ENCODE measurements at places on chromosomes 3 and 15.

DNA sequence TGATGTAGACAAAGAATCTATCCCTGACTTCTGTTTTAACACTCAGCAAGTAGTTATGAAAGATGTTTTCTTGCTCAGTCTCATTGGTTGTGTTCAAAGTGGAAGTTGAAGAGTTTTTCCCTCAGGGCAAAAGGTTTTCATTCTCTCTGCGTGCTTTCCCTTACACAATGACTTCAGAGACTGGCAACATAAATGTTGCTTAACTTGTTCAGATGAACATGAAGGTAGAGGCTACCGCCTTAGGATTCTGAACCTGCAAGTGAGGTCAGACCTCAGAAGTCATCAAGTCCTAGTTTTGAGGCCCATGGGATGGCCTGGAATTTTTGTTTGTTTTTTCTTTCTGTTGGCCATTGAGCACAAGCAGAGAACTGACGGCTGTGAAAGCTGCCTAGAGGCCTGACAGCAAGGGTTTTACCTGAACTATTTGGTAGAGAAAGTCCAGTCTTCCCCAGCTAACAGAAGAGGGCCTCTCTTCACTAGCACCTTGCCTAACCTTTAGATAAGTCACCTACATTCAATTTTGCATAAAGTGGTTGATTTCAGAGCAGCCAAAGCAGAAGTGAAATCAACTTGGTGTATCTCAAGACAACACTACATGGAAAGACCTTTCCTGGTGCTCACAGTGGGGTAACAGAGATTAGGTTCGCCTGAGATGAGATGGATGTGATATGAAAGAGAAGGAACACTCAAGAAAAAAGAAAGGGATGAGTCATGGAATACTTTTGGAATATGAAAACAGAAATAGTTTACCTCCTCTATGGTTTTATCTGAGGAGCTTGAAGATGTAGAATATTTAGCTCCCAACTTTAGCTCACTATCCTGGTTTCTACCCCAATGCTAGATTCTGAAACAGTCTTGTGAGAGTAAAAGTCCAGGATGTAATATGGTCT is 53.6 kb upstream of the AP4E1 start:
- no peak for DNase-seq

GRCh38 chr15:87349181-87349580 is 907.4 kb downstream of the NTRK3 start:
- DNase-seq: no peak

DNA sequence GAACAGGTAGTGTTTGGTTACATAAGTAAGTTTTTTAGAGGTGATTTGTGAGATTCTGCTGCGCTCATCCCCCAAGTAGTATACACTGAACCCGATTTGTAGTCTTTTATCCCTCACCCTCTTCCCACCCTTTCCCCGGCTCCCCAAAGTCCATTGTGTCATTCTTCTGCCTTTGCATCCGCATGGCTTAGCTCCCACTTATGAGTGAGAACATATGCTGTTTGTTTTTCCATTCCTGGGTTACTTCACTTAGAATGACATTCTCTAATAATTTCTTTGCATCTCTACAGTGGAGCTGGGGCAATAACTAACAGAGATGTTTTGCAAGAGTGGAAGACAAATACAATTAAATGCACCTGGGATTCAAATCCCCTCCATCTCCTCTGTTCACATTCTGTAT is 93.2 kb downstream of the TP63 start:
- DNase-seq: no peak

- DNase-seq: no peak
Measured at GRCh38 chr3:115428841-115429240, 194.5 kb upstream of the GAP43 start.

DNA sequence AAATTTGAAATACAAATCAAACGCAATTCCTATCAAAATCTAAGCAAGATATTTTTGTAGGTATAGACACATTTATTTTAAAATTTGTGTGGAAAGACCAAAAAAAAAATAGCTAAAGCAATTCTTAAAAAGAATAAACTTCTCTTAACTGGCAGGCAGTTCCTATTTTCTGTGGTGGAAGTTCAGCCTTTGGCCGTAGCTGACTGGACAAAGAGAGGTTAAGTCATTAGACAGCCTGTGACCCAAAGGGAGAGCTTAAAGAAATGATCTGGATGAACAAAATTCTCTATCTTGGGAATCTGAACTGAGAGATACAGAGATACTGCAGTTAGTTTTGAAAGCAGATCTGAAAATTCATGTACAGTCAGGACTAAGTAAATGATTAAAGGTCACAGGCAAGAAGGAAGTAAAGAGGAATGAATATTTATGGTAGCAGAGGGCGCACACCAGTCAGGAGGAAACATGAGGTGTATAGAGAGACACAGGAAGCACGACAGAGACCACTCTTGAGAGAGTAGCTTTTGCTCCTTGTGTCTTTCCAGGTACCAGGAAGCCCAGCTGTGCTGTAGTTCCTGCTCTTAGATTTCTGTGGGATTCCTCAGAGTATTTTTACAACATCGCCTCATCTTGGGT is 57.5 kb downstream of the TPRG1 start:
- no peak for DNase-seq

DNA sequence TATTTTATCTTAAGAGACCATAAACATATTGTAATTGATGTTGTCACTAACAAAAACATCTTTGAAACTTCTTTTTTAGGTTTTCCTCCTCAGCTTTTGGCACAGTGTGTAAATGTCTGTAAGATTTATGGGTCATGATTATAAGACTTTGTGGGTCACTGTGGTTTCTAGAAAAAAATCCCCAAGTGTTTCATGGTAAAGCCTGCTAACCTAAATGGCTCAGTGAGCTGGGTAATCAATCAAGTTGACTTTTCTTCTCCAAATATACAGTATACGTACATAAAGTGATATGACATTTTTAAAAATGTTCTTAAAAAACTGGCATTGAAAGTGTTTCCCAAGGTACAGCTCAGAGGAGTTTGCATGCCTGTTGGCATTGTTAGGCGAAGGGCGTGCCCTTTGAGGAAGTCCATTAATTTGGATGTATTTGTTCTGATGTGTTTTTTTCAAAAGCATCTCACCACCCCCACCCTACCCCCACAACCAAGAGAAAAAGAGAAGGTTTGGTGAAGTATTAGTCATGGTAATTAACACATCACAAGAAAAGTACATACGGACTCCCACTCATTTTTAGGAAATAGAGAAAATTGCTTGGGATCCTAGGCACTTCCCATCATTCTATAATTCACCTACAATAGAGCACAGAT is 385.4 kb upstream of the LRRC3B start:
- no peak for DNase-seq

DNA sequence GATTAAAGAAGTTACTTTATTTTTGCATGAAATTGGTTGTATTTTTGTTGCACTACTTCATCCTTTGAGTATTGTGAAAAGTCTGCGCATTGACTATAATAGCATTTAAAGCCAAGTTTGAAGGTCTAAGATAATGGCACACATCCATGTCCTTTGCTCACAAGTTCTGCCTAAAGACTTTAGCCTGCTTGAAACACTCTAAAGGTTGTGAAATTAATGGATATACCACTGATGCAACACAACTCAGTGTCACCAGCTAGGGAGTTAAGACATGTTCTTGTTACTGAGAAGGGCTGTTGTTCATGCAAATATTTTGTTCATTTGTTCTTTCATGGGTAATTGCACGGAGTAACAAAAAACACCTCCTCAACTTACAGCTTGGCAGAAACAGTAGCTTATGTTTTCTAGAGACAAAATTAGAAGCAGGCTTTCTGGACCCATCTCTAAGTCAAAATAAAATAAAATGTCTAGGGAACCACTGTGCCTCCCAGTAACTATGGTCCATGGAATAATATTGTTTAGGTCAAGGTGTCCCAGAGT is 83.9 kb downstream of the PPARG start:
- DNase-seq: no peak

- DNase-seq: no peak
Measured at GRCh38 chr3:1381647-1382036, 288.8 kb downstream of the CNTN6 start.

DNA sequence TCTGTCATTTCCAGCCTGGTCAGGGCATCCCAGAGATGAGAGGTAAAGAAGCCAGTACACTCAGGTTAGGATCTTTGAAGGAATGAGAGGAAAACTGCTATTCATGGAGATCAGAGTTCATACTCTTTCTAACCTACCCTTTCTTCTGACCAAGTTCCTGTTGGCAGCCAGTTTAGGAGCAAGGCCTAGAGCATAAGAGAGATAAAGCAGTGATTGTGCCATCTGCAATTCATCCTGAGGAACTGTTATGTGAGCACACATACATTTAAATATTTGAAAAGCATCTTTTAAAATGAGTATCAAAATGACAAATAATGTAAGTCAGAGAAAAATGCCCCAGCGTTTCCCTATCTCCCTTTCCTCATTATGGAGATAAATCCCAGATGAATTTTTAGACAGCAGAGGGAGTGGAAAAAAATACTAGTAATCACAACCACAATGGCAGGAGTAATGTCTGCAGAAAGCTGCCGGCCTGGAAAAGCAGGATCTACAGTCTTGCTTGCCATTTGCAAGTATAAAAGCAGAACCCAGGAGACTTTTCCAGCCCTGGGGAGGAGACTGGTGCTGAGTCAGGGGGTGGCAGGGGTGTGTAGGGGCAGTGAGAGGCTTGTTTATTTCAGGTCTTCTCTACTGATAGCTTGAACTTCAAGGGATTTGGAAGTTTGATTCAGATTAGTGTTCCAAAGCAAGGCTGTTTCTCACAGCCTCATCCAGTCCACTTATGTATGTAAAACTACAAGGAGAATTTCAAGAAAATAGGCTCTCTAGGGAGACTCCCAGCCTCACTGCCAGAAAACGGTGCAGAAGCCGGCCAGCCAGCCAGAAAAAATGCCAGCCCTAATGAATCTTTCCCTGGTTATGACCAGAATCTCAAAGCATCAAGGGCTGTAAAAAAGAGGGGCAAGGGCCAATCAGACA is 1052.4 kb downstream of the TUSC7 start:
- no peak for DNase-seq

GRCh38 chr15:63582718-63583426 is 14.3 kb upstream of the FBXL22 start:
- DNase-seq: no peak

GRCh38 chr3:168884353-168884903 is 779.1 kb downstream of the MECOM start:
- DNase-seq: no peak

- DNase-seq: no peak
Measured at GRCh38 chr15:92614791-92615785, 40.5 kb downstream of the FAM174B start.

DNA sequence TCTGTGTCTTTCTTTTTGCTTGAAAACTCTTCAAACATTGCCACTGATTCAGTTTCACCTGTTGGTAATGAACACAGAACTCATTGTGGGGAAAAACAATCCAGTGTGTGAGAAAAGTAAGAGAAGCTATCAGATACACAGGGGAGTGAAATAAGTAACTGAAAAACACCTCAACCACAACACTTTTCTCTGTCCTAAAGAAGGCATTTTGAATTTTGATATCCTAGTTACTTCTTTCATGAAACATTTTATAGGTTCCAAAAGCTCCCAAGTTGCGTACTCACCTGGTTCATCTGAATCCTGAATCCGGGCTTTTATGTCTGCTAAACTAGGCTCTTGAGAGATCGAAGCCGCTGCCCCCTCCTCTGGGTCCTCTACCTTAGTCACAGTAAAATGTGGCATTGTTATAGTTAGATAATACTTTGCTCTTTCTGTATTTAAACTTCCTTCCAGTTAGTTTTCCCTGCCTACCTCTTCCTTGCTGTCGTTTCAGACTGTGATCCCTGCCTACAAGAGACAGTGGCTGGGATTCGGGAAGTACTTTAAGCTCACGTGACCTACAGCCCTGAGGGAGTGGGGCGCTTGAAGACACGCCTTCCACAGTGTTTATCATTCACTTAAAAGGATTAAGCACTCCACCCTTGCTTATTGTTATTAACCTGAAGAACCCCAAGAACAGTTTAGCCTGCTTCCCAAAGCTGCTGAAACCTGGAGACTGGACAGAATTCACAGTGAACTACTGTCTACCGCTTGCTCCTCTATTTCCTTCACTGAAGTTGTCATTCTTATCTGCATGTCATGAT is 19.1 kb downstream of the SLC12A6 start:
- DNase-seq: no peak

DNA sequence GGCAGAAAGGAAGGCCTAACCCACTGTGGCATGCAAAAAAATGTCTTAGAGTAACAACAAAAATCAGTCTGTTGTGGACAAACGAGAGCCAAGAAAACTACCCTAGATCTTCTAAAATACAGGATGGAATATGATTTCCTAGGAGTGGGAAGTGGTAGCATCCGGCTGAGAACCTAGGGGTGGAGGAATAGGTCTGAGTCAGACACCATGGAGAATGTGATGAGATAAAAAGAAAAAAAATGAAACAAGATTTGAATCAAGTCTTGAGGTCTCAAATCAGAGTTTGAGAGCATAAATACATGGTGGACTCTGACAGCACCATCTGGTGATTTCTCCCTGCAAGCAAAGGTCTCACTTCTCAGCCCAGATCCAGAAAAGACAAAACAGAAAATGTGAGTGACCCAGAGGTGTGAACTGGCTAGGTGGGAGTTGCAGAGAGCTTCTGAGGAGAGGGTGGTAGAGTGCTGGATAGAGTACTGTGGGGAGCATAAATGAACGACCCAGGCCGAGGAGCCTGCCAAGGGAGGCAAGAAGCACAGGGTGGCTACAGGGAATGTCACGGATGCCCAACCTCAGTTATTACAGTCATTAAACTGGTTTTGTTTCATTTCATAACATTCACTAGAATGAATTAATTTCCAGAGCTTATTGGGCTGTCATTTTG is 27.6 kb upstream of the VEPH1 start:
- no peak for DNase-seq

DNA sequence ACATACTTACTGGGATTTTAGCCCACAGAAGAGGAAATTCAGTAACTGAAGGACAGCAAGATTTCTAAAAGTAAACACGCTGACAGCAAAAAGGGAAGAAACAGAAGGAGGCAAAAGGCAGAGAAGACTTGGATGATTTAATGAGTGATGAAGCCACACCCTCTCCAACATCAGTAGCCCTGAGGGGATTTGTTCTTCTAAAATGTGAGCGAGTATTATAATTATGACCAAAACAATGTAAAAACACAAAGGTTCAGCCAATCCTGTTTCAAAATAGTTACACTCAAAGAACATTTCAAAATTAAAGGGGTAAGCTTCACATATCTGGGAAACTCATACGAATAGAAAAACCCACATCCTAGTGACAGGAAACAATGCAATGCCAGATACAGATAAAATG is 25.0 kb downstream of the MCCC1 start:
- DNase-seq: no peak

DNA sequence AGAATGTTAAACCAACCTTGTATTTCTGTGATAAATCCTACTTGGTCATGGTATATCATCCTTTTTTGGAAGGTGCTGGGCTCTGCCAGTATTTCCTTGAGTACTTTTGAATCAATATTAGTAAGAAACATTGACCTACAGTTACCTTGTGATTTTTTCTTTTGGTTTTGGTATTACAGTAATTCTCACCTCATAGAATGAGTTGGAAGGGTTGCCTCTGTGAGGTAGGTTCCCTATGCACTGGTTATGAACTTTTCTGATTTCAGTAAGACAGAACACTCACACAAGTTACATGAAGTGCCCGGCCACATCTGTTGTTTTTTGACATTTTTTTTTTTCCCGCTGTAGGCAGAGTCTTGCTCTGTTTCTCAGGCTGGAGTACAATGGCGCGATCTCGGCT is 20.0 kb downstream of the PCCB start:
- DNase-seq: no peak

Data from effector memory CD8-positive, alpha-beta T cell (primary cell).